ENCODE measurements at places on chromosomes 6 and 20. TPM values are rescaled to one million over a fixed set of nuclear protein-coding genes. Genes with fewer than 3 reads are reported as not detected.

Gene OXT
- not detected for total RNA-seq

Gene RHAG
- not detected for total RNA-seq

Gene AMD1
- total RNA-seq, result 115 TPM

Gene CYP24A1
- total RNA-seq, result 0.48 TPM
